ENCODE measurements at places on chromosomes 3 and 15.

GRCh38 chr3:55661141-55661540, 174.0 kb upstream of the WNT5A start:
- no peak for DNase-seq

GRCh38 chr3:5545719-5546118, 358.2 kb downstream of the EDEM1 start:
- DNase-seq, result no peak

- no peak for DNase-seq
These were observed 371.6 kb upstream of the ZNF385D start for GRCh38 chr3:22122567-22122966.

- DNase-seq, result no peak
These were observed 130.3 kb upstream of the ZPLD1 start for GRCh38 chr3:102304550-102304949.

GRCh38 chr3:187811585-187812250, 66.5 kb upstream of the BCL6 start:
- no peak for DNase-seq

DNA sequence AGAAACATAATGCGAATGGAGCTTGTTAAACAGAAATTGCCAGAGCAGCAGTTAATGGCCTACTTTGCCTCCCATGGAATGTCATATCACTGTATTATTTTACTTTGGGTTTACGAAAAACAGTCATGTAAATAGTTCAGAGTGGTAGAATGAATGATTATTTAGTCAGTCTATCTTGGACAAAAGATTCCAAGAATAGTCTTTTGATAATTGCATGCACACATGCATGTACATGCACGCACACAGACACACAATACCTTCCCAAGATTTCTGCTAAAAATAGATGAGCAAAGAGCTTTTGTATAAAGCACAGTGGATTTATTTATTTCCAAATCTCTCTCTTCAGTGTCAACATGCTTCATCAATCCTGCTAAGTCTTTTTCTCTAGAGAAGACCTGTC, 800.7 kb downstream of the DIPK2A start:
- no peak for DNase-seq

Measured in cortex of kidney (tissue), 1 donor.